ENCODE measurements at places on chromosomes 4 and X. TPM values are rescaled to one million over a fixed set of nuclear protein-coding genes. Genes with fewer than 3 reads are reported as not detected.
A peak's percentile ranks its signal among the peaks of the same experiment; 100 is the strongest.

OPN1MW3 gene
- total RNA-seq, result not detected

TMPRSS11D gene
- not detected for total RNA-seq

METAP1 gene
- total RNA-seq, result 102 TPM

POU4F2 gene
- not detected for total RNA-seq

FSTL5 gene
- total RNA-seq, result 0.55 TPM

CBLL2 gene
- total RNA-seq, result not detected

TADA2B gene
- total RNA-seq, result 14.3 TPM

ITM2A gene
- total RNA-seq, result 43.4 TPM

DNA sequence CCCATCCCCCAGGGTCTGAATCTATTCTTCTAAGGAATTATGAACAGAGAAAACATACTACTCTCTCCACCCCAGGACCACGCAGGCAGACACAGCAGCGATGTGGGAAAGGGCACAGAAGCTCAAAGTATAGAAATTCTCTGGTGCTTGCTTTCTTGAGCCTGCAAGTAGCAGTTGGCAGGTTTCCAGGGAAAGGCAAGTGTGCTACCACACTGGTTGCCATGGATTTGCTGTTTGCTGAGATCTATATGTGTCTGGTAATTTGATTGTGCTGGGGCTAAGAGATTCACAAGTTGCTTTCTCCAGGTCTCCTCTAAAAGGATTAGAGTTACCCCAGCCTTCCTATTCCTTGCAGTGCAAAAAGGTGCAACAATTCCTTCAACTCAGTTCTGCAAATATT lies 83.1 kb downstream of the GUCY2F start:
- H3K27me3 ChIP-seq, result peaks cover 8% of the 10 kb centered on the region
- DNase-seq, result no peak
- no peak overlapping the region for H3K4me3 ChIP-seq
- no peaks in the 10 kb centered on the region for H3K36me3 ChIP-seq

DNA sequence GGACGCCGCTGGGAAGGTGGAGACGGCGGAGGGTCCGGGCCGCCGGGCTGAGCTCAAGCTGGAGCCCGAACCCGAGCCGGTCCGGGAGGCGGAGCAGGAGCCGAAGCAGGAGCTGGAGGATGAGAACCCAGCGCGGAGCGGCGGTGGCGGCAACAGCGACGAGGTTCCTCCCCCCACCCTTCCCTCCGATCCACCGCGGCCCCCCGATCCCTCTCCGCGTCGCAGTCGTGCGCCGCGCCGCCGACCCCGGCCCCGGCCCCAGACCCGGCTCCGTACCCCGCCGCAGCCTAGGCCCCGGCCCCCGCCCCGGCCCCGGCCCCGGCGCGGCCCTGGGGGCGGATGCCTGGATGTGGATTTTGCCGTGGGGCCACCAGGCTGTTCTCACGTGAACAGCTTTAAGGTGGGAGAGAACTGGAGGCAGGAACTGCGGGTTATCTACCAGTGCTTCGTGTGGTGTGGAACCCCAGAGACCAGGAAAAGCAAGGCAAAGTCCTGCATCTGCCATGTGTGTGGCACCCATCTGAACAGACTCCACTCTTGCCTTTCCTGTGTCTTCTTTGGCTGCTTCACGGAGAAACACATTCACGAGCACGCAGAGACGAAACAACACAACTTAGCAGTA lies 483 bp downstream of the USP27X start:
- H3K4me3 ChIP-seq, result peak overlapping the region; percentile 76
- peaks cover 15% of the 10 kb centered on the region for H3K27me3 ChIP-seq
- no peak for DNase-seq
- H3K27ac ChIP-seq, result no peak overlapping the region
- H3K36me3 ChIP-seq, result no peaks in the 10 kb centered on the region

DNA sequence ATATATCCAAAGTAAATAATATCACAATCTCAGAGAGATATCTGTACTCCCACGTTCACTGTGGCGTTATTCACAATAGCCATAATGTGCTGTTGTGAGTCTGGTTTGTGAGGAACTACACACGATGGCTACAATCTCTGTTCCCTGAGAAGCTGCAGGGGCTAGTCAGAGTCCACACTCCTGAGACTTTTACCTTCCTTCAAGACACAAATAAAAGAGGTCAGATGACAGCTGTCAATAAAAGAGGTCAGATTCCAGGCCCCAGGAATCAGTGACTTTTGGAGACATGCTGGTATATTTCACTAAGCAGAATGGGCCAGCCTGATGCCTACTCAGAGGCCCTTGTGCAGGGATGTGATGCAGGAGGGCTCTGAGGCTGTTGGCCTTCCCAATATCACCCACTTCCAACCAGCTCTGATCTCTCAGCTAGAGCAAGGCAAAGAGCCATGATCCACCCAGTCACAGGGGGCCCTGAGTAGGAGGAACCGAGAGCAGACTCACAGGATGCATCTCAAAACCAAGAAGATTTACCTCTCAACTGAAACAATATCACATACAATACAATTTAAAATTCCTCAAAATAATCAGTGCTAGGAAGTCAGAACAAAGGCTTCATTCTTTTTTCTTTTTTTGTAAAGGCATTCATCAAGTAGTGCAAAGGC lies 13.8 kb downstream of the FRYL start:
- no peak for DNase-seq
- H3K4me3 ChIP-seq, result no peak overlapping the region
- no peaks in the 10 kb centered on the region for H3K27me3 ChIP-seq
- H3K27ac ChIP-seq, result no peak overlapping the region
- no peaks in the 10 kb centered on the region for H3K36me3 ChIP-seq

DNA sequence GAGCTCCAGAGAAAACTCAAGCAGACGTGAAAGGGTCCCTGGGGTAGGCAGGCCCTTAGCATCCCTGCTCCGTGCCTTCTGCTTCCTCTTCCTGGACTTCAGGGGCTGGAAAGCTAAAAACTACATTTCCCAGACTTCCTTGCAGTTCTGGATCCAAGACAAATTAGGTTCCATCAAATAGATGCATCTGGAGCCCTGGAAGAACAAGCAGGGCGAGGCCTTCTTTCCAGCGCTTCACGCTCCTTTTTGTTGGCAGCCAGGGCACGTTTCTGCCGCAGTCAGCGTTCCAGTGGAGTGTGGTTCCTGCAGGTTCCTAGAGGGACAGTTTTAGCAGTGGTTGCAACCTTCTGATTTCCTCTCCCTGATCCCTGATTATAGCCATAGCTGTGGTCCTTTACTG lies 53.6 kb upstream of the MSX1 start:
- H3K27me3 ChIP-seq, result peaks cover 32% of the 10 kb centered on the region
- H3K36me3 ChIP-seq, result no peaks in the 10 kb centered on the region
- no peak for DNase-seq
- H3K4me1 ChIP-seq, result peaks cover under 1% of the 10 kb centered on the region
- no peak overlapping the region for H3K27ac ChIP-seq

DNA sequence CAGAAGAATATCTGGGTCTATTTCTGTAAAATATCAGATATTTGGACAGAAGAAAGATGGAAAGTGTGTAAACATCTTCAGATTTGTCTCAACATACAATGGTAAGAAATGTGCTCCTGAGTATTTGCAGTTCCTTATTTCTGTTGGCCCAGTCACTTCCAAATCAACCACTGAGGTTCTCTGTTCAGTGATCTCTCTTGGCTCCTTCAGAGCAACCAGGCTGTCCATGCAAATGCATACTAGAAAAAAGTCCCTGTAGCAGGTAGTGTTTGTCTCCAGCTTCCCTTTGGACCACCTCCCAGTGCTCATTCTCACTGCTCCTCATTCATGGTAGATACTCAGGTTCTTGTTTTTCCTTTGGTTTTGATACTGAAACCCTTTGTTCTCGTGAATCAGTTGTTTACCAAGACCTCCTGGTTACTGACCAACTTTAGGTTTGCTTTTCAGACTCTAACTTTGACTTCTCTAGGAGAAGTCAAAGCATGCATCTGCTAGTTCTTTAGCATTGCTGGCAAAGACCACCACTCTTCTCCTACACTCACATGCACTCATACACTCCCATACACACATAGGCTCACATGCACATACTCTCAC lies 28.8 kb downstream of the ASIC5 start:
- no peaks in the 10 kb centered on the region for H3K36me3 ChIP-seq
- H3K4me3 ChIP-seq, result no peak overlapping the region
- no peak overlapping the region for H3K27ac ChIP-seq
- peaks cover 7% of the 10 kb centered on the region for H3K4me1 ChIP-seq

- no peaks in the 10 kb centered on the region for H3K4me1 ChIP-seq
- DNase-seq, result no peak
- no peak overlapping the region for H3K4me3 ChIP-seq
- H3K27ac ChIP-seq, result no peak overlapping the region
- H3K27me3 ChIP-seq, result no peaks in the 10 kb centered on the region
Measured at GRCh38 chr4:145389550-145389949, 92.1 kb upstream of the SMAD1 start.

- H3K27ac ChIP-seq, result no peak overlapping the region
- peaks cover 11% of the 10 kb centered on the region for H3K4me1 ChIP-seq
- no peak overlapping the region for H3K4me3 ChIP-seq
- no peaks in the 10 kb centered on the region for H3K27me3 ChIP-seq
- DNase-seq, result no peak
Measured at GRCh38 chrX:110954428-110955100, 141.4 kb upstream of the PAK3 start.

DNA sequence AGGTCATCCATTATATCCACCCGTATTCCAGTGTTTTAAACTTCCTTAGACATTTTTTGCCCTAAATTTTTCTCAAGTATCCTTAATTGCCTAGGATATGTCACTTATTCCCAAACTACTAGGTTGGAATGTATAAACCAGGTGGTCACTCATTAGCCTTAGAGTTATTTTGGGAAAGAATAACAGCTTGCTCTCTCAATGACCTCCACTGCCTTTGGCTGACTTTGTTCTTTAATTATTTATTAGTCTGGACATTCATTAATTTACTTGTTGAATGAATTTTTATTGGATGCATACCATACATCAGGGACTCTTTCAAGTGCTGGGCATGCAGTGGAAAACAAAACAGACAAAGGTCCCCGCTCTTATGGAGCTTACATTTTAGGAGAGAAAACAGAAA lies 609.3 kb upstream of the IGFBP7 start:
- peaks cover 11% of the 10 kb centered on the region for H3K36me3 ChIP-seq
- 0 out of 2 replicates have a peak, but pooled peaks cover 11% of the 10 kb centered on the region for H3K4me1 ChIP-seq
- H3K27ac ChIP-seq, result no peak overlapping the region
- H3K4me3 ChIP-seq, result no peak overlapping the region
- H3K27me3 ChIP-seq, result no peaks in the 10 kb centered on the region

DNA sequence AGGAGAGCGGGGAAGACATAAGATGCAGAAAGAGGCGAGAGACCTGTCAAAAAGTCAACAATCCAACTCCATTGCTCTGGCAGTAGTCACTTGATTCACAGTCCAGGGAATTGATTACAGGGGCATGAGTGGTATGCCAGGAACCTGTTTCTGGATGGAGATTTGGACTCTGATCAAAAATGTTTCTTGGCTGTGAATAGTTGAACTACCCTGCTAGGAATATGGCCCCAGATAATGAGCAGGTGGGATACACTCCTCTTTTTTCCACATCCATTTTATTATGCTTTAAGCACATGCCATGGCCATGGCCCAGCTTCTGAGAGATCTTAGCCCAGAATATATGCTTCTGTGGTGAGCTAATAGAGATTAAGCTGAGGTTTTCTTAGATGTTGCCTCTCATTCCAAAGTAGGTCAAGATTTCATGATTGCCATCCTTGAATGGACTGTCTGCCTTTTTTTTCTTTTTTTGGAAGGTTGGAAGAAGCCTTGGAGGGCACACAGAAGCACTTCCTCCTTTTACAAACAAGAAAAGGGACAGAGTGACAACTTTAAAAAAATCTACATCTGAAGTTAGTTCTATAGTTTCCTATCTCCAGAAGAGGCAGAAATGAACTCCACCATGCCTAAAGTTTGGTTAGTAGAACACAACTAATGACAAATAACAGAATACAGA lies 121.9 kb downstream of the KIT start:
- no peaks in the 10 kb centered on the region for H3K4me1 ChIP-seq
- no peak overlapping the region for H3K4me3 ChIP-seq
- H3K27me3 ChIP-seq, result no peaks in the 10 kb centered on the region

- H3K4me1 ChIP-seq, result peaks cover 32% of the 10 kb centered on the region
- no peaks in the 10 kb centered on the region for H3K27me3 ChIP-seq
- peaks cover 17% of the 10 kb centered on the region for H3K36me3 ChIP-seq
- no peak for DNase-seq
- peak overlapping the region; percentile 81 for H3K27ac ChIP-seq
Measured at GRCh38 chr4:183074288-183074990, 24.6 kb upstream of the WWC2 start.

GRCh38 chr4:158130204-158130603 lies 42.6 kb downstream of the GASK1B start:
- peaks cover 9% of the 10 kb centered on the region for H3K4me1 ChIP-seq
- no peak for DNase-seq
- no peak overlapping the region for H3K4me3 ChIP-seq
- H3K27me3 ChIP-seq, result no peaks in the 10 kb centered on the region

DNA sequence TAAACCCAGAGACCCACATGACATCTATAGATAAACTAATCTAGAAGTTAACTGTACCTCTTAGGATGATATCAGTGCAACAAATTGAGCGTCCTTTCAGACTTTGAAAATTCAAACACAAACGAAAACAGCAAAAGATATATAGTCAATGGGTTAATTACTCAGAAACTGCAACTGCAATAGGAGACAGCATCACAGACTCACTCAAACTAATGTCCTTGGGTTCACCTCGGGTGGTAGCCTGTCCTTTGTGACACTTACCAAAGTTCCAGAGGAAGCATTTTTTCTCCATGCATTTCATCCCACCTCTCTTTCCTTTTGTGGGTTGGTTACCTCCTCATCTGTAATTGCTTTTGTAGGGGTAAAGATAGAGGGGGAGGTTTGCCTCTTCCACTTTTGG lies 9.7 kb downstream of the GC start:
- DNase-seq, result no peak
- peaks cover 8% of the 10 kb centered on the region for H3K36me3 ChIP-seq
- H3K27me3 ChIP-seq, result no peaks in the 10 kb centered on the region
- H3K27ac ChIP-seq, result no peak overlapping the region
- peaks cover 31% of the 10 kb centered on the region for H3K4me1 ChIP-seq

DNA sequence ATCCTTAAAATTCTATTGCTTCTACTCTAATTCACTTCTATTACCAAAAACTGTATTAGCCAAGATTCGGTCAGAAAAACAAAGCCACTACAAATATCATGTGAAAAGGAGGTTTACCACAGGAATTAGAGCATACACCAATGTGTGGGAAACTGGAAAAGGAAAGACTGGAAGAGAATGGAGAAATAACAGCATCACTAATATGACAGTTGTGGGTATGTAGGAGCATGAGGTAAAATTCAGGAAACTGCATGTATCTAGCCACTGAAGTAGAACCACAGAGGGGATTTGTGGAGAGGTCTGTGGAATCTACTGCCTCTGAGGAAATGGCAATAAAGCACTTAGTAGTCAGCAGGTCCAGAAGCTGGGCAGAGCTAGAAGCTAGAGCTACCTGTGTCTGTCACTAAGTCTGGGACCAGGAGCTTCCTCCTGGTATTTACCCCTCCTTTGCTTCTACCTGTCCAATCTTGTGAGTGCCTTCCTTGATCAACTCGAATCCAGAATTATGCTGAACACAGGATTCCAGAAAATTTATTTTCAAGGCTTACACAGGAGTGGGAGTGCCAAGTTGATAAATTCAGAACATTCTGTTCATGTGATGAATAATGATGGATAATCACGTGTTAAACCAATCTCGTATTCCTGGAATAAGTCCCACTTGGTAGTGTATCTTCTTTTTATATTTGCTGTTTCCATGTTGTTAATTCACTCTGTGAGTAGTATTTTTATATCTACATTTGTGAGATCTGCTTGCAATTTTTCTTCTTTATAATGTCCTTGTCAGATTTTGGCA lies 52.6 kb downstream of the NAF1 start:
- H3K36me3 ChIP-seq, result peaks cover 4% of the 10 kb centered on the region
- peaks cover 3% of the 10 kb centered on the region for H3K4me1 ChIP-seq

- H3K27me3 ChIP-seq, result no peaks in the 10 kb centered on the region
- no peak for DNase-seq
- H3K4me3 ChIP-seq, result no peak overlapping the region
- no peaks in the 10 kb centered on the region for H3K36me3 ChIP-seq
Measured at GRCh38 chr4:25172961-25173915, 13.0 kb upstream of the SEPSECS start.

All from WTC11 (cell line).